Right hindlimb (tissue), 1 donor: ENCODE measurements at places on chromosomes 3 and 15.
A peak's percentile ranks its signal among the peaks of the same experiment; 100 is the strongest.

DNA sequence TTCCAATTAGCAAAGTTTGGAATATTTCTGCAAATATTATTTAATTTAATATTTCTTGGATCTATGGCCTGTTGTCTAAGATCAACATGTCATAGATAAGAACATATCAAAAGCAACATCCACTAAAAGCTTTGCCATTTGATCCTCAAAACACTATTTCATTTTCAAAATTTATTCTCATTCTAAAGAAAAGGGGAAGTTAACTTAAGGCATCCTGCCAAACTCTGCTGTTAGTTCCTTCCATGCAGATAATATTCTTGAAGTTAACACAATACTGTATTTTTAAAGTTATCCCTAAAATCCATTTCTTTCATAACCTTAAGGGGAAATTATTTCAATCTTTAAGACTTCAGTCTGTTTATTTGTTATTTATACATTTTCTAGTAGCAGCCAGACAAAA lies 28.2 kb upstream of the GBE1 start:
- no peak for DNase-seq

DNA sequence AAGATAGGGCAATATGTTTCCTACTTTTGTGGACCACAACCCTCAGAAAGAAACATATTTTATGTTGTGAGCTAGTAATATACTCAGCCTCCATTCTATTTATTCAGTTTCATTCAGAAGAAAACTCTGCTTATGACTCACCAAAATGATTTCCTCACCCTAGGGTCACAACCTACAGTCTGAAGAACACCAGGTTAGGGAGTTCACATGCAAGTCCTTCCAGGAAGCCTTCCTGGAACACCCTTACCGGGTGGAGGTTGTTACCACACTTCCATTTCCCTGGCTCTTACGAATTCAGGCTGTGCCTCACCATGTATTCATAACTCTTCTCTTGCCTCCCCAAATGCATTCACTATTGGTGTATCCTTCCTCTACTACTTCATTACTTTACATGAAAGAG lies 228.0 kb upstream of the ADAMTS9 start:
- DNase-seq = no peak

- DNase-seq = no peak
Observed at GRCh38 chr15:38427380-38427779, 26.5 kb upstream of the FAM98B start.

DNA sequence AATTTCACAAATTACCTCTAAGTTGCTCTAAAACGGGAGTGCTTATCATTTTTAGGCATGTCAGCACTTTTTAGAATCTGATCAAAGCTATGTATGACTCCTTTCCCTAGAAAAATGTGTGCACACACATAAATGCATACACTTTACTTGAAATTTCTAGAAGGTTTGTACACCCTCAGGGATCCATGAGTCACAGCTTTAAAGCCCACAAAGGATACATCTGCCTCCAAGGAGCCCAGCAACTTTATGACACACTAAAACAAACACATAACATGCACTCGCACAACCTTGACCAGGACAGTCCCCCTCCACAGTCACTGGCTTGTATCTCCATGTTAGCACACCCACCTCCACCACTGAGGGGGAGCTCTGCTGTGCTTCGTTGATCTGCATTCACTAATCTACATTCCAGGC lies 722.0 kb upstream of the CFAP20DC start:
- DNase-seq = no peak

- DNase-seq = no peak
Observed at GRCh38 chr3:98182196-98182595, 15.7 kb downstream of the OR5H15 start.

DNA sequence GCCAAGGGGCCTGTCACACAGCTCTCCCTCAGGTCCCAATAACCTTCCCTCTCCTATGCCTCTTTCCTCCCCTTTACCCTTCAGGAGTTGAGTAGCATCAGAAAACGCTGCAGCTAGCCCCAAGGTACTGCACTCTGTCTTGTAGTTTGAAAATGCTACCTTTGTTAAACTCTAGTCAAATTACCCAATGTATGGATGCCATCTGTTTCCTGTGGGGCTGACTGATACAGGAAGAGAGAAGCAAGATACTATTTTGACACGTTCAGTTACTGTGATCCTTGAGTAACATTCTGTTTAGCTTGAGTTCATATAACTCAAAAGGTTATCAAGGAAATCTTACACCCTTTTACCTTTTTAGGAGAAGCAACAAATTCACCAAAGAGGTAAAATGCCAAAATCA lies 493.1 kb downstream of the FHIT start:
- no peak for DNase-seq

GRCh38 chr3:71210257-71211007 lies 373.1 kb downstream of the FOXP1 start:
- DNase-seq = no peak

- no peak for DNase-seq
Observed at GRCh38 chr3:48456456-48456855, 9.9 kb downstream of the ATRIP start.

DNA sequence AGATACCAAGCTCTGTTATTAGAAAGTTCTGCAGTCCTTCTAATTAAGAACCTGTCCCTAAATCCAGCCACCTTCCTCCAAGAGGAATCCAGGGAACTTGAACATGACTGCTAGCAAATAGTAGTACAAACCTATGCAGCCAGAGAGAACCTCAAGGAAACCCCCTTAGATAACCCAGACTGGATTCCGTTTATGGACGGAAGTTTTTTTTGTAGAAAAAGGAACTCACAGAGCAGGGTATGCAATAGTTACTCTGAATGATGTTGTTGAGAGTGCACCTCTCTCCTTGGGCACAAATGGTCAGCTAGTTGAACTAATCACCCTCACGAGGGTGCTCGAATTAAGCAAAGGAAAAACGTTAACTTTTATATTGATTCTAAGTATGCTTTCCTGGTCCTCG lies 40.8 kb downstream of the TM4SF18 start:
- DNase-seq = no peak

GRCh38 chr3:4551794-4552442 lies 58.8 kb downstream of the ITPR1 start:
- DNase-seq = no peak

DNA sequence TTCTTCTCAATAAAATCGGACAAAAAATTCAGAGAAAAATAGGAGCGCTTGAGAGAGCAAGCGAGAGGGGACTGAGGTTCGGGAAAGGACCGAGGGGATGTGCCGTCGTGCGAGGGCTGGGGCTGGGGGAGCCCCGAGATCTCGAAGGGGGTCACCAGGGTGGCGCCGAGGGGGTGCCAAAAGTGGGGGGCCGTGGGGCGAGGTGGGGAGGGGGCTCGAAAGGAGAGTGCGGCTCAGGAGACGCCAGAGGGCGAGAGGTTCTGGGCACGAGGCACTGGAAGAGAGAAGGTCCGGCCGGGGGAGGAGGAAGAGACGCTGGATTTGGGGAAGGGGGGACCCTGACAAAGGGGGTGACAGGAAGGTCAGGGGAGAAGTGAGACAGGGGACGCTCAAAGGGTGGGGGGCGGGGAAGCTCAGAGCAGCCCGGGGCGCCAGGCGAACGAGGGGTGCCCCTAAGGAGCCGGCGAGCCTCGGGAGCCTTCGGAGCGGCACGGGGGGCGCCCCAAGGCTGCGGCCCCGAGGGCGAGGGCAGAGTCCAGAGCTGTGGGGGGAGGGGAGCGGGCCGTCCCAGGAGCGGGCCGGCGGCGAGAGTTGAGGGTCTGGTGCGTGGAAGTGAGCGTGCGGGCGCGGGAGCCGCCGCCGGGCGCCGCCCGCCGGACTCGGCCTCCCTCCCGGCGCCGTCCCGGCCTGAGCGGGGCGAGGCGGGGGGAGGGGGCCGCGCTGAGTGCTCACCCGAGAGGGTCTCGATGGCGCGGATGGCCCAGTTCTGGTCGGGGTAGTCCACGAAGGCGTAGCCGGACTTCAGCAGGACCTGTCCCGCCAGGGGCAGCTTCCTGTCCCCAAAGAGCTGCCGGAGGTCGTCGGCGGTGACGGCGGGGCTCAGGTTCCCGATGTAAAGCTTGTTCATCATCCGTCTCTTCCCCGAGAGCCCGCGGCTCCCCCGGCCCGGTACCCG lies 514 bp downstream of the IGF2BP2 start:
- DNase-seq = peak; percentile 65

DNA sequence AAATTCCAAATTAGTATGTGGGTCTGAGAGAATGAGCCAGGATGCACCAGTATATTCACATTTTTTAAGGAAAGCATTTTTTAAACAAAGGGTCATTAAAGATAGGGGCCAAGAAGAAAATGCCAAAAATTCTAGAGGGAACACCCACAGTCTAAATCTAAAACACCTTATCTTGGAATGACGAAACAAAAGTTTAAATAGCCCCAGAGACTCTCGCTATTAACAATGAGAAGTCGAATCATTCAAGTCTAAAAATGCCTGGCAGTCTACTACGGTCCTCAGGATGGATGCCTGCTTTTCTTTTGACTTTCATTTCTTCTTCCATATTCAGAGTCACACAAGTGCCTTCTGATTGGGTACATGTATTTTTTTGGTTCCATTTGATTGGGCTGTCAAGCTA lies 66.3 kb downstream of the SSUH2 start:
- DNase-seq = no peak

GRCh38 chr3:107877936-107878335 lies 212.9 kb downstream of the CD47 start:
- DNase-seq = no peak

DNA sequence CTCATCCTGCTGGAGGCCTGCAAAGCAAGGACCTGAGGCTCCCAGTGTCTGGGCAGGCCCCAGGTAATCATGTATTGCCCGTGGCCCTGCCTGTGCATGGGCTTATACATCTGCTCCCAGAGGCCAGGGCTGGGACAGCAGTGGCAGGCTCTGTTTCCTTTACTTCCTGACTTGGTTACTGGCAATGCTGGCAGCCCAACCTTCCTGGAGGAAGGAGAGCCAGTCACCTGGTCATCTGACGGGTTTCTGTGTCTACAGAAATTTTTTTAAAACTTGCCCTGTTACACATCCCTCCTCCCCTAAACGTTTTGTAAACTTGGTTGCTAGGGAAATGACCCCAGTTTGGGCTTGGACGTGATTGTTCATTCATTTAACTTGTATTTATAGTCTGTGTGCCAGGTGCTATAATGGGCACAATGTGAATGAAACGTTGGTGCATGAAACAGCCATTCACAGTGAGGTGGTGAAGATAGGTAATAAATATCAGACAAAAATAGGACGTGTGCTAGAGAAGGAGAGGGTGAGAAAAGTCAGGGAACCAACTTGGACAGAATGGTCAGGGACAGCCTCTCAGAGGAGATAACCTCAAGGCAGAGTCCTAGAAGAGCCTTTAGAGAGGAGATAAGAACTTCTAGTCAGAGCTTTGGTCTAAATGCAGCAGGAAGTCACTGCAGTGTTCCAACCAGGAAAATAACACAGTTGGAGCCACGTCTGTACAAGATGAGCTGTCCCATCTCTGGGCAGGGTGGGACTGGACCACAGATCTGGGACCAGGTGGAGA lies 14.1 kb downstream of the TEX264 start:
- no peak for DNase-seq

DNA sequence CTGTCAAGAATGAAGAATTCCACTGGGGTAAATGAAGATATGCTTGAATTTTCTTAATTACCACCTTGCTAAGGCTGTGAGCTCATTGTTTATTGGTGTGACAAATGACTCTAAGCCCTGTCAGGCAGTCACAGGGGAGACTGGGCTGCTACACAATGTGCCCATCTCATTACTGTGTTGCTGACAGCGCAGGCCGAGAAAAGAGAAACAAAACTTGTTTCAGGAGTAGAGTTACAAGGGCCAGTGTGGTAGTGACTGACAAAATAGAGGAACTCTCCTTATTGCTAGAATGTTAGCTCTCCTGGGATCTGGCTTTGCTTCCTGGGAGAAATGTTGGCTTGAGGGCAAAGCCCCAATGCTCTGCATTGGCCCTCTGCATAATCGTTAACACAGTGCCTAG lies 130.4 kb upstream of the CRBN start:
- no peak for DNase-seq

DNA sequence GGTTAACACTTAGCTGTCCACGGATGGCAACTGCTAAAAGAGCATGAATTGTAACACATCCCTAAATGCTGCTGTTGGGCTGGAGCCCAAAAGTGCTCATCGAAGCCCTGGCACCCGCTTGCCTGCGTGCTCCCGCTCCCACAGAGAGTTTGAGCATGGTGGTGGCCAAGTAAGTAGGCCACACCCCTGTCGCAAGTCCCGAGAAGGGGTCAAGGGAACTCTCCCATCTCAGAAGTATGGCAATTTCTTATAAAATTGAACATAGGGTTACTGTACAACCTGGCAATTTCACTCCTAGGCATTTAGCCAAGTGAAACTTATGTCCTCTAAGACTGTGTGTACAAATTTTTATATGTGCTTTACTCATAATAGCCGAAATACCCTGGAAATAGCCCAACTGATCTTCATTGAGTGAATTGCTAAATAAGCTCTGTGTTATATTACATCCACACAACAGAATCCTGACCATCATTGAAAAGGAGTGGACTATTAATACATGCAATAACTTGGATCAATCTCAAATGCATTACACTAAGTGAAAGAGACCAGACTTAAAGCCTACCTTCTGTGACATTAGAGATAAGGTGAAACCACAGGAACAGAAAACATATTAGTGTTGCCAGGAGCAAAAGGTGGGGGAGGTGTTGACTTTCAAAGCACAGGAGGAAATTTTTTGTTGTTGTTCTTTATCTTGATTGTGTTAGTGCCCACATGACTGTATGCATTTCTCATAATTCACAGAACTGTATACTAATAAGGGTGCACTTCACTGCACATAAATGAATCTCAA lies 1.5 kb upstream of the GCSAM start:
- DNase-seq = no peak

- peak; percentile 21 for DNase-seq
Observed at GRCh38 chr15:31262901-31263671, 63.5 kb upstream of the KLF13 start.

- DNase-seq = no peak
Observed at GRCh38 chr3:32614956-32615355, 44.3 kb upstream of the DYNC1LI1 start.
